Activated gamma-delta T cell (primary cell): ENCODE measurements at places on chromosomes 7 and 10.

- DNase-seq: no peak
These were observed 21.8 kb downstream of the ELFN1 start for GRCh38 chr7:1691601-1692514.

GRCh38 chr10:72487521-72487920 is 132.8 kb upstream of the DNAJB12 start:
- DNase-seq: no peak

GRCh38 chr10:93576888-93577287 is 10.4 kb downstream of the FFAR4 start:
- no peak for DNase-seq

DNA sequence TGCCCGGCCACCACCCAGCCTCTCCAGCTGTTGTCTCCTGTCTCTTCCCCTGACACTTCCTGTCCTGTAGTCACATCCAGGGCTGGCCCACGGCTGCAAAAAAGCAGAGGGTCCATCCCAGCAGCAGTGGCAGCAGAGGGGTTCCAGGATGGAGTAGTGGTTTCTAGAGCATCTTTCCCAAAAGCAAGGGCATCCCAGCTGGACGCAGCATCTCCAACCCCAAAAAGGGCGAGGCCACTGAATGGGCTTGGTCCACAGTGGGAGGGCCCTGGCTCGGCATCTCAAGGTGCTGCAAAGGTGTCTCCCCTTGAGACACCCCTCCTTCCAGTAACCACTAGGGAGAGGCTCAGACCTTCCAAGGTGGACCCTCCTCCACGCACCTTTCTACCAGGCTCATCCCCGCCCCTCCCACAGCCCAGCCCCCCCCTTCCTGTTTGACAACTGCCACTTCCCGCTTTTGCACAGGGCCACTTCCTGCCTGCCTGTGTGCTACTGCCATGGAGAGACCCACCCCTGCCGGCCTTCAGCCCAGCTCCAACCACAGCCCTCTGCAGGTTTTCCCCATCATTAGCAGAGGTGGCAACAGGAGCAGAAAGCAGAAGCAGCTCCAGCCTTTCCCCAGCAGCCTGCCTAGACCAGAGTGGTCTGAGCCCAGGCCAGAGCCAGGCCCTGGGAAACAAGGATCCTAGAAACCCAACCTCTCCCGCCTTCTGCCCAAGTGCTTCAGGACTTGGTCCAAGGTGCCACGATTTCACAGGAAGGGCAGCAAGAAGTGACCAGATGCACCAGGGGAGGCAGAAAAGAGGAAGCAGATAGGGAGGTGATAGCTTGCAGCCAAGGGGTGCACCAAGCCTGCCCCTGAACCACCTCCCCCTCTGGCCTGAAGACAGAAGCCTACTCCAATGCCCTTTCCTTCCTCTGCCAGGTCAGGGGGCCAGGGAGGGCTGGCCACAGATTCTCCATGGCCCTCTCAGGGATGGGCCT is 8.6 kb downstream of the CAMK2G start:
- peak; percentile 23 for DNase-seq

DNA sequence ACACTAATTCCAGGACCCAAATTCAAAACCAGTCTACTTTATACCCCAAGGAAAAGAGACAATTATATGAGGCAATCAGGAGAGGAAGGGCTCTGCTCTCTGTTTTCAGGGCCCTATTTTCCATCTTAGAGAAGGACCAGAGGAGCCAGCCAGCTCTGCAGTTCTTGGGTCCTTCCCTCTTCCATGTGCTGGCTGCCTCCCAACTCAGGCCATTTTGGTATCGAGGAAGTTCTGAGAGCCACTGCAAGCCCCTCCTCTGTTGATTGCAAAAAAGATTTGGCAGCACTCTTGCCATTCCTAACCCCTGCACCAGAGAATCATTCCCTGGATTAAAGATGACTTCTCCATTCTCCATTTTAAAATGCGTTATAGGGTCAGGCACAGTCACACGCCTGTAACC is 151.2 kb downstream of the AOAH start:
- DNase-seq: no peak

DNA sequence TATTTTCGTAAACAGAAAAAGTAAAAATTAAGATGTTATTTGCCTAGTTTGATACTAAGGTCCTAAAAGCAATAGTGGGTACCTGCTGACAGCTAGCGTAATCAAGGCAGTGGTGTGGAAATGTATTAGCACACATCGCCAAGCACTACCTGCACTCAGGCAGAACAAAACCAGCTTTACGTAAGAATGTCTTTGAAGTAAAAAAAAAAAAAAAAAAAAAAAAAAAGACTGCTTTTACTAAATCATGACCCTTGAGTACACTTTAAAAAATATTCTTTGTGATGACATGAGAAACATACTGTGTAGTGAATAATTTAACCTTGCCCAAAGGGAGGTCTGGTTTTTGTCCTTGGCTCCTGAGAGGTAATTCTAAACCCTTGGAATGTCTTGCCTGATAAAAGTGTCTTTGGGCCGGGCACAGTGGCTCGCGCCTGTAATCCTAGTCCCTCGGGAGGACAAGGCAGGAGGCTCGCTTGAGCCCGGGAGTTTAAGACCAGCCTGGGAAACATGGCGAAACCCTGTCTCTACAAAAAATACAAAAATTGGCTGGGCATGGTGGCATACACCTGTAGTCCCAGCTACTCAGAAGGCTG is 12.7 kb downstream of the XRCC2 start:
- no peak for DNase-seq

DNA sequence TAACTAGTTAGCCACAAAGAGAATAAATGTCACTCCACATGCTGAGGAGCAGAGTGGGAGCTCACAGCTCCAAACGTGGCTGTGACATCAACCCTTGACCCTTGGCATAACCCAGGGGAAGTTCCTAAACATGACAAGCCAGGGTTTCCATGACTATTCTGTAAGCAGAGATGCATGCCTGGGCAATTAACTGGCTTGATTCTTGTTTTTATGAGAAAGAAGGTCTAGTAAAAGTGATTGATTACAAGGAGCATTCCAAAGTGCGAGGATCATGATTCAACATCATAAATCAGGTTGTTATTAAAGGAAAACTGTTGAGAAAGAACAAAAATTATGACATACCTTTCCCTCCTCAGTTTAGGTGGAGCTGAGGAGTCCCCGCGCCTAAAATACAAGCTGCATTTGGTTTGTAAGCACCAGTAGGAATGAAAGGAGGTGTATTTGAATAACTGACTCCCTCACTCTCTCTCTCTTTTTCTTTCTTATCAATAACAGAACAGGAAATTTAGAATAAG is 108.4 kb downstream of the SFMBT2 start:
- no peak for DNase-seq

DNA sequence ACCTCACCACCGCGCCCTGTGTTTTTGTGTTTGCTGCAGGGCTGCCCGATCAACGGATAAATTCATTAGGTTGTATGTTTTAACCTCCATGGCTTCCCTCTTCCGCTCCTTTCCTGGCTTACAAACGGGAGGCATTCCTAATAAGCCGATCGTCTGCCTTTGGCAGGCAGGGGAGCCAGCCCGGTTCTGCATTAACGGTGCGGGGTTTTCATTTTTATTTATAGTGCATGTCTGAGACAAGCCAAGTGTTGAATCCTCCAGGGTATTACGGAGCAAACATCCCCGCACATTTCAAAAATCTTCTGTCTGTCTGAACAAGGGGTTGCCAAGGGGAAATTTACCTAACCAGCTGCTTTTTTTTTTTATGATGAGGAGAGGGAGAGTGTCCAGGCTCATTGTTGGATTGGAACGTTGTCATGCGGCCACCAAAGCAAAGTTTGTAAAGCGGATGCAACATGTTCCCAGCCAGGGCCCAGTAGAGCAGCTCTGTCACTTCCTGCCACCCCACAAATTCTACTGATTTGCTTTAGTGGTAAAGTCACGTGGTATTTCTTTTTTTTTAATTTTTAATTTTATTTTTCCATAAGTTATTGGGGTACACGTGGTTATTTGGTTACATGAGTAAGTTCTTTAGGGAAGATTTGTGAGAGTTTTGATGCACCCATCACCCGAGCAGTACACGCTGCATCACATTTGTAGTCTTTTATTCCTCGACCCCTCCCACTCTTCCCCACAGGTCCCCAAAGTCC is 92.3 kb upstream of the BAIAP2L1 start:
- no peak for DNase-seq

- no peak for DNase-seq
These were observed 71.3 kb downstream of the HDAC9 start for GRCh38 chr7:18566829-18567228.

GRCh38 chr7:68031180-68031943 is 1034.7 kb downstream of the TYW1 start:
- no peak for DNase-seq

GRCh38 chr7:45575501-45576248 is 1.5 kb downstream of the ADCY1 start:
- no peak for DNase-seq

DNA sequence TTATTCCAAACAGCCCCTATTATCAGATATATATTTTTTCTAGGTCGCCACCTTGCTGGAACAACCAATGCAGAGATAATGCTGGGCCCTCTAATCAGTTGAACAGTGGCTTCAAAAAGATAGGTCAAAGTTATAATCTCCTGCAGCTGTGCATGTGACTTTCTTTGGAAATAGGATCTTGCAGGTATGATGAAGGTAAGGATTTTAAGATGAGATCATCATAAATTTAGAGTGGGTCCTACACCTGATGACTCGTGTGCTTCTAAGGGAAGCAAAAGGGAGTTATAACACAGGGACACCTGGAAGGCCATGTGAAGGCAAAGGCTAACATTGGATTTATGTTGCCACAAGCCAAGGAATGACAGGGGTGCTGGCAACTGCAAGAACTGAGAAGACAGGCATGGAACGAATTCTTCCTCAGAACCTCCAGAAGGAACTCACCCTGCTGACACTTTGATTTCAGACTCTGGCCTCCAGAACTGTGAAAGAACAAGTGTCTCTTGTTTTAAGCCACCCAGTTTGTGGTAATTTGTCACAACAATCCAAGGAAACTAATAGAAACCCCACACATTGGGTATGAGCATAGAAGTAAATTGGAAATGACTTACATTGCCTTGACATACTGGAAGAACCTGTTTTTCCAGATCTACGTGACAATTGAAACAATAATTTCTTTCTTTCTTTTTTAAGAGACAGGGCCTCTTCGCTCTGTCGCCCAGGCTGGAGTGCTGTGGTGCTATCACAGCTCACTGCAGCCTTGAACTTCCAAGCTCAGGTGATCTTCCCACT is 34.4 kb downstream of the CCDC71L start:
- DNase-seq: no peak

GRCh38 chr10:48506147-48506917 is 98.5 kb downstream of the ARHGAP22 start:
- no peak for DNase-seq

DNA sequence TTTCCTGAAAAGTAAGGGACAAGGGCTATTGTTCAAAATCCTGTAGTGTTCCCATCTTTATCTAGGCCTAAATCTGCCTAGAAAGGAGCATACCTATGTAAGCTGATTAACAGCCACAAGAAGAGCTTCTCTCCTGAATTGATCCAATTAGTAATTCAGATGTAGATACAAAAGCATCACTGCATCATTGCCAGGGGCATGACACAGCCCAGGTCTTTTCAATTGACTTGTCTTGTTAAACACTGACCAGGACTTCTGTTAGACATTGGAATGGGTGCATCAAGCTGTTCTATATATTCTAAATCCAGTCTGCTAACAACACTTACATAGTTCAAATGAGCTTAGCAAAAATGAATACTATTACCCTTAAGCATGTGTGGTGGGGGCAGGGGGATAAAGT is 589.2 kb downstream of the INHBA start:
- no peak for DNase-seq

DNA sequence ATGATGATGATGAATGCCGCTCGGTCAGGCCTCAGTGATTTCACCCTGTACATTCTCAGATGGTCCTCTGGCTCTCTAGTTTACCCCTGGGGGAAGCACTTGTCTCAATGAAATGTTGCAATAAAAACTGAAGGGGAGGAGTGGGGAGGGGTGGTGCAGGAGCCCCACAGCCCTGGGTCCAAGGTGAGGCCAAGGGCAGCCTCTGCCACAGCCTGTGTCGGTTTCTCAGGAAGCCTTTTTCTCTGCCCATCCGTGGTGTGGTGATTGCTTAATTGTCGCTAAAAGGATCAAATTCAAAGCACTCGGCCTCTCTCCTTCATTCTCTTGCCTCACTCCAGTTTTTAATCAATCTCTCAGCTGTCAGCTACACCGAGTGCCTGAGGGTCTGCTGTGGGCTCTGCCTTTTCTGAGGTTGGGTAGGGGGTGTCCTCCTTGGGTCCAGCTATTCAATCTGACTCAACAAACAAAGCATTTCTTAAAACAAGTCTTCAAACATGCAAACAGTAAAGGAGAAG is 39.1 kb upstream of the HSPA12A start:
- no peak for DNase-seq

DNA sequence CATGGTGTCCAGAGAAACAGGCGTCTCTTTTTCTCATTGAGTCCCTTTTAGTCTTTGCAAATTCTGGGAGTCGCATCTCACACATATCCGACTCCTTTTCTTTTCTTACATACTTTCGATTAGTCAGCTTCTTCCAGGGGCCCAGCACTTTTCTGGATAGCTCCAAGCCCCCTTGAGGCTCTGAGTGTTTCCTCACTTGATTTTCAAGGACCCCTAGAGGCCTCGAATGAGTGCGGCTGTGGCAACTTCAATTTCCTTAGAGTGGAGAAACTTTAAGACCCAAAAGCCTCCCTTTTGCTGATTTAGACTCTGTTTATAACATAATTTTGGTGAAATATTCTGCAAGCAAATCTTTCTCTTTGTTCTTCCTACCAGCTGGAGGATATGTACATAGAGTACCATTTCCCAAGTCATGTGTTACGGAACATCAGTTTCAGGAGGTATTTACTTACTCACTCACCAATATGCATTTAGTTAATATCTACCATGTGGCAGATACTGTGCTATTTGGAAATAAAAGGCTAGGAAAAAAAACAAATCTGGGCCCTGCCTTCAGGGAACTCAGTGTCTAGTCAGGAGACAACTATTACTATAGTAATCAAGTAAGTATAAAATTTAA is 555.2 kb downstream of the REEP3 start:
- DNase-seq: no peak

DNA sequence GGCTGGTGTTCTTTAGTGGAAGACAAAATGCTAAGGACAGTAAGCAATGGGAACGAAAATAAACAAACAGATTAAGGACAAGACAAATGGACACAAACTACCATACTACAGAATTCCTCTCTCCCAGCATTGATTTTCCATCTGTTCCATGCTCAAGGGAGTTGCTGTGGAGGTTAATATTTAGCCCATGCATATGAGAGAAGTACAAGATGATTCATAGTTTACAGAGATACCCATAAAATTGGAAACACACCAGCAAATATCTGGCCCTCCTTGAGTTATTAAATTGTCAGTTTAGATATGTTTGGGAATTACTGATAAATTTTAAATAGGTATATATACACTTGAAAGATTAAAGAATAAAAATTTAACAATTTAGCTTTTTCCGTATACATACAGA is 69.8 kb downstream of the GLI3 start:
- DNase-seq: no peak

GRCh38 chr7:43546231-43546630 is 36.7 kb upstream of the STK17A start:
- no peak for DNase-seq

GRCh38 chr7:29639386-29639785 is 75.8 kb downstream of the PRR15 start:
- DNase-seq: no peak

DNA sequence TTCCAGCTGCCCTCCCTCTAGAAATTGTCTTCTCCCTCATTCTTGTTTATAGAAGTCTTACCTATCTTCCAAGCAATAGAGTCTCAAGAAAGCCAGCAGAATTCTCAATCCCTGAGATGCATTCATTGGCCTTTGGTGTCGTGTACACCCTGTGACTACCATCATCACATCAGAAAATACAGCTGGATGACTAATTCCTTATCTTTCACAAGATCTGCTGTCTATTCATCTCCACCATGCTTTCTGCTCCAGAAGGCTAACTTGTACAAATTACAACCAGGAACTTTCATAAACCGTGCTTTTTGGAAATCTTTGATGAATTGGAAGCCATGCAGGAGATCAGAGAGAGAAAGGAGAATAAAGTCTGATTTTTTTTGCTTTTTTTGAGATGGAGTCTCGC is 1062.9 kb upstream of the GHITM start:
- DNase-seq: no peak
